ENCODE measurements at places on chromosomes 4 and X.

DNA sequence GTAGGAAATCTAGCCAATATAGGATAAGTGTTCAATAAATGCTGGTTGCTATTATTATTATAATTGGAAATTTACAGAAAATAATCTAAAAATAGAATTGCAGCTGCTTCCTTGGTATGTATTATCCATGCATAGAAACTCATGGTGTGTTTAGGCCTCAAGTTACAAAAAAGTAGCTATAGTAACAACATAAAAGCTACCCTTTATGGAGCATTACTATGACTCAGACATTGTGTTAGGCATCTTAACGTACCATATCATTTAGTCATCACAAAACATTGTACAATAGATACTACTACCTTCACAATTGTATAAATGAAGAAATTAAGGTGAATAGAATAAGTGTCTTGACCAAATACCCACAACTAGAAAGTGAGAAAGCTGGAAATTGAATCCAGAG, 126.9 kb upstream of the NRK start:
- no peak for DNase-seq

- DNase-seq: no peak
Observed at GRCh38 chr4:11632025-11632424, 203.3 kb upstream of the HS3ST1 start.

- no peak for DNase-seq
Observed at GRCh38 chr4:184994010-184994622, 24.2 kb upstream of the HELT start.

GRCh38 chrX:19739683-19740082, 147.7 kb downstream of the SH3KBP1 start:
- DNase-seq: no peak

- peak; percentile 30 for DNase-seq
Observed at GRCh38 chr4:88242144-88242543, 42.2 kb downstream of the PPM1K start.

DNA sequence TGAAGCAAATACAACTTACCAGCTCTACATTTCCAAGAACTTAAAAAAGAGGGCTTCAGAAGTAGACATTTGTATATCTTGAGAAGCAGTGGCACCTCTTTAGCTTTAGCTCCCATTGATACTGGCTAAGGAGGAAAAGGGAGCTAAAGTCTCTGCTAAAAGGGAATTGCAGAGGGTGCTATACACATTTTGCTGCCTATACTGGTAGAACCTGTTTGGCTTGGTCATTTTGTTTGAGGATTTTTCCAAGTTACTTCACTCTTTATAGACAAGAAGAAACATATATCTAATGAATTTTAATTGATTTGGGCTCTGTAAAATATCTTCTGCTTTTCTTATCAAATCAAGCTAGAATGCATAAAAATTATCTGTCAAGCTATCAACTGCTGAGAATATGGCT, 11.8 kb downstream of the PAPSS1 start:
- no peak for DNase-seq
